ENCODE measurements at places on chromosomes 7 and 10. TPM values are rescaled to one million over a fixed set of nuclear protein-coding genes. Genes with fewer than 3 reads are reported as not detected.

ADAMTS14 gene
- not detected for total RNA-seq

TMEM176B gene
- total RNA-seq: 58.2 TPM

HOXA13 gene
- not detected for total RNA-seq

CTAGE8 gene
- total RNA-seq: 0.71 TPM

TCAF1 gene
- 53.0 TPM for total RNA-seq

ADARB2 gene
- 2.7 TPM for total RNA-seq

LIPM gene
- not detected for total RNA-seq

EPO gene
- not detected for total RNA-seq

TMEM229A gene
- total RNA-seq: not detected

CTAGE15 gene
- total RNA-seq: not detected

CLCN1 gene
- total RNA-seq: not detected

SLC13A4 gene
- not detected for total RNA-seq

METTL27 gene
- total RNA-seq: 3.8 TPM

WDR37 gene
- 11.3 TPM for total RNA-seq

Measured in esophagus muscularis mucosa (tissue), 4 donors.